ENCODE measurements at places on chromosomes 7 and 10. TPM values are rescaled to one million over a fixed set of nuclear protein-coding genes. Genes with fewer than 3 reads are reported as not detected.

GRCh38 chr10:114517368-114518250 is 113.3 kb upstream of the AFAP1L2 start:
- no peak for DNase-seq

Gene TMEM236
- 0.59 TPM for total RNA-seq

- no peak for DNase-seq
Measured at GRCh38 chr10:100980711-100981110, 6.6 kb downstream of the MRPL43 start.

DNA sequence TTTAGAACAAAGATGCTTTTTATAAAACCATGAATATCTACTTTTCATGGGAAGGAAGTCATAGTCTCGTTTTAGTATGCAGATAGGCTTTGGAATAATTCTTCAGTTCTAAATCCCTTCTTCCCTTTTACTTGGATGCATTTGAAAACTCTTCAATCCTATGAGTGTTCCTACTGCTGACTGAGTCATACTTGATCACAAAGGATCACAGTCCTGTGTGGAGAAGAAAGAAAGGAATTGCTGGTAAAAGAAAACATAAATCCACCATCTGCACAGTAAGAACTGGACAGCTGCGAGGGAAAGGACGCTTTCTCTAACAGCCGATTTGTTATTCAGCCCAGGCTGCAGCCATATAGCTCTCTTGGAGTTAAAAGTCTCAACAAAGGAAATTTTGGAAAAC is 209.9 kb downstream of the SEMA3E start:
- DNase-seq, result no peak

DNA sequence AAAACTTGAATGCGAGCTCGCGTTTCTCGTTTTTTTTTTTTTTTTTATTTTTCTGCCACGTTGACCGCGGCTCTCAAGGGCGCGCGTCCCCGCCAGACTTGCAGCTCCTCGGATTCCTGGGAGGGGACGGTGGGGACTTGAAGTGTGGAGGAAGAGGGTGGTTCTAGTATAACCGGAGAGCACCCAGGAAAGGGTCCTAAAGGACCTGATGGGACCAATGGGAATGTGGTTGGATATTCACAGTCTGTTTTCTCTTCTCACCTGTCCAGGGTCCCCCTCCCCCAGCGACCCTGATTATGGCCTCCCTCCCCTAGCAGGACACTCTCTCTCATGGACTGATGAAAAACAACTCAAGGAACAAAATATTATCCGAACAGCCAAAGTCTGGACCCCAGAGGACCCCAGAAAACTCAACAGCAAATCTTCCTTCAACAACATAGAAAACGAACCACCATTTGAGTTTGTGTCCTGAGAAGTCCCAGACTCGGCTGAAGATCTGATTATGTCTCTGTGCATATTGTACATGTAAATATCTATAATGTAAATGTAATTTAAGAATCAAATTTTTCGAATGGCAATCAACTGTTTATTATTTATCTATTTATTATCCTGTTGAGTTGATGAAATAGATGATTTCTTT is 1.4 kb downstream of the PTF1A start:
- DNase-seq, result no peak

Gene TUBAL3
- total RNA-seq, result 1.9 TPM

Gene AKR1C2
- total RNA-seq, result 25.9 TPM

DNA sequence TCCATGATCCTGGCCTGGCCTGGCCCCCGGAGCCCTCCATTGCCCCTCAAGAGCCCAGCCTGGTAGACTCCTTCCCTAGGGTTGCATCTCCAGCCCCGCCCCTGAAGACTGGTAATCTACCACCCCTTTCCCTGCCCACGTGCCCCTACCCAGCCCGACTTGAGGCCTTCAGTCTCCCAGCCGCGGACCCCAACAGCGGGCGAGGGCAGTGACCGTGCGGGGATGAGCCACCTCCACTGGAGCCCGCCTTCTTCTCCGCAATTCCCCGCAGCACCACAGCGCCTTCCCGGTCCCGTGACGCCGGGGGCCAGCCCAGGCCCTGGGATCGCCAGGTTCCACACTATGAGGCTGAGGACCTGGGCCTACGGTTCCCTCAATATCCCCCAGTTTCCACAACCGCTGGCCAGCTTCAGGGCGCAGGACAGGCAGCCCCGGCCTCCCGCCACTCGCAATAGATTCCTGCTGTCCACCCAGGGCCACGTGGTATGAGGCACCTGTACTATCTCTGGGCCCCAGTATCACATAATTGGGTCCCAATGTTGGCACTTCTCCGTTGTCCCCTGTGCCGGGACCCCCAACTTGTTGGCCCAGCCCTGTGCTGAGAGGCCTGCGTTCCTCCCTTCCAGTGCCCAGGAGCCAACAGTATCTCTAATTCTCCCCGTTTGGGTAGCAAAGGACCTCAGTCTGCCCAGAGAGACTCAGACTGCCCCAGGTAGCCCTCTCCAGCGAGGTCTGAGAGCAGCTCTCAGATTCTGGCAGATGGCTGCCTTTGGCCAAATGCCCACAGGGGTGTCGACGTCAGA is 1.1 kb upstream of the GPRIN2 start:
- peak; percentile 54 for DNase-seq

DNA sequence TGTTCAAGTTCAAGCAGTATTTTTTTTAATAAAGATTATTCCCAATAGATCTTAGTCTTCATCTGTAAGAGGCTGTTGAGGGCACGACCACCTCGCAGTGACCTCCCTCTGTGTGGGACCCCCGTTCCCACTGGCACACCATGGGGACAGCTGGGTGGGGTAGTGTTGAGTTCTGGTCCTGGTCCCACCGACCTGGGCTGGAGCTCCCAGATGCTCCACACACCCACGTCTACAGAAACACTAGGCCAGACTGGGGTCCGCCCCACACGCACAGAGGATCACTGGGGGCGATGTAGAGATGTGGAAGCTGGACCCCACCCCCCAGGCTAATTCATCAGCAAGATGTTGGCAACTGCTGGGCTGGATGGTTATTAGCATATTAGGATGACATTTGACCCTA is 623.6 kb downstream of the PTPRN2 start:
- no peak for DNase-seq

Gene STEAP2
- total RNA-seq, result 14.4 TPM

Gene FBXO24
- total RNA-seq, result not detected

DNA sequence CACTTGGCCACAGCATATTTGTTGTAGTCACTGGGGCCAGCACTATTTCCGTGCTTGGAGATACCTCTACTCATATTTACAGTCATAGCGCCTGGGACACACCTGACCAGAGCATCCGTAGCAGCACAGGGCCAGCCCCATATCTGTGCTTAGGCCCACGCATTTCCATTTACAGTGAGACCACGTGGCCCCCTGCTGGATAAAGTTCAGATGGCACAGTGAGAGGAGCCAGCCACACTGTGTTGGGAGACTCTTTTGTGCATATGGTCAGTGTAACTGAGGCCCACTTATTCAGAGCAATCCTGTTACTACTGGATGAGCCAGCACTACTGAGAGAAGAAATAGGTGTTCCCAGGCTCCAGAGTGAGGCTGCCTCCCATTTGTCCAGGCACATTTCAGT is 455.3 kb downstream of the REEP3 start:
- DNase-seq, result no peak

DNA sequence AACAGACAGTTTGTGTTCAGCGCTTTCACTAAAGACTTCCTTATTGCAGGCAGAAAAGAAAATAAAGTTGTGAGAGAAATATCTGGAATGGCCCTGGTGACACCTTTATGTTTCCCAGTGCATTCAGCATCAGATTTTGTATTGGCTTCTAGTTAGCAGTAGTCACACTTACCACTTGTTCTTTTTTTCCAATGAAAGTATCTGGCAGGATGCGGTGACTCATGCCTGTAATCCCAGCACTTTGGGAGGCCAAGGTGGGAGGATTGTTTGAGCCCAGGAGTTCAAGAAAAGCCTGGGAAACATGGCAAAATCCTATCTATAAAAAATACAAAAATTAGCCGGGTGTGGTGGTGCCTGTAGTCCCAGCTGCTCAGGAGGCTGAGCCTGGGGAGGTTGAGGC is 649.6 kb downstream of the LRMDA start:
- DNase-seq, result no peak

GRCh38 chr10:29737074-29737593 is 102.4 kb upstream of the SVIL start:
- DNase-seq, result peak; percentile 35

DNA sequence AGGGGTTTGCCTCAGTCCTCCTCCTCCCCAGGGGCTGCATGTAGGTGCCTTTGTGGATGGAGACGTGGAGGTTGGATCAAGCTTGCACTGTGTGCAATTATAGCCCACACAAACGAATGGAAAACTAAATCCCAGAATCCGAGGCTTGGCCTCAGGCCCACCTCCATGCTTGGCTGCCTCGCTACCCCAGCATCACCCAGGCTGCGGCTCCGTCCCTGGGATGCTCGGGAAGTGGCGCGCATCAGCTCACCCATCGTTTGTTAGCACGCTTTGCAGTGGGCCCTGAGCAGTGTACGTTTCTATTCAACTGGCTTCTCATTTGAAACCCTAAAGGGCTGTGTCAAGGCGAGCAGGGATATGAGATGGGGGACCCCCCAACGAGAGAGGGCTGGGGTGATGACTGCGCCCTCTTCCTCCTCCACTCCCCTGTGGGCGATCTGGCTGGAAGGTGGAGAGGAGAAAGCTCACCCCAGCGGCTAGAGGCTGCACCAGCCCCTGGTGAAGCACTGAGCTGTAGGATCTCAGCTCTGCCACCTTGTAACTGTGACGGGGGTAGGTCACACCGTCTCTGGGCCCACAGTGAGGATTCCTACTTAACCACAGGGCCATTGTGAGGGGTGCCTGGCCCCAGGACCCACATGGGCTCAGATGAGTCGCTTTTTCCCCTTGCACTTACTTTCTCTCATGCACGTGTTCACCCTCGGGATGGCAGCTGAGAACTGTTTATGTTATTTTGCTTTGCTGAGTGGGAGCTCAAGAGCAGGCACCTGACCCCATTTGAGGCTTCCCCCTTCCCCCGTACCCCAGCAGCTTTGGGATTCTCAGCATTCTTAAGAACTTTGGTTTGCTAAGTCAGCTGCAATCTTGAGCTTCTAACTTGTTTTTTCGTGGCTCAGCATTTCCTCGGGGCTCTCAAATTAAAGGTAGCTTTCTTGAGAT is 12.7 kb upstream of the BTBD16 start:
- no peak for DNase-seq

DNA sequence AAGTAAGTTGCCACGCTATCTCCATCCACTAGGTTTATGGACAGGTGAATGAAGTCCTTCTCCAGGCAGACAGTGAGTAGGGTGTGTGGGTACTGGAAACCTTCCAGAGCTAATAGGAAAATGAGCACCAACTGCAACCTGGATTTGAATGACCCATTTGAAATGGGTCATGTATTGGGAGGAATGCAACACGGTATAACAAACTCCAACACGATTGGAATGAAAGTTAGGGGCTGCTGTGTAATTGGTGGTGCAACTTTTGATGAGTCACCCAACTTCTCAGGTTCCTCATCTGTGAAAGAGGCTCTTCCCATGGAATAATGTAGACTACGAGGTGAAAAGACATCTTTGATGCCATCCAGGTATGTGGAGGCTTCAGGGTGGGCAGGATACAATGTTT is 241.4 kb upstream of the PODXL start:
- no peak for DNase-seq

GRCh38 chr10:100858261-100858660 is 54.5 kb upstream of the SLF2 start:
- DNase-seq, result no peak

GRCh38 chr10:8498881-8499280 is 444.4 kb downstream of the GATA3 start:
- DNase-seq, result no peak

DNA sequence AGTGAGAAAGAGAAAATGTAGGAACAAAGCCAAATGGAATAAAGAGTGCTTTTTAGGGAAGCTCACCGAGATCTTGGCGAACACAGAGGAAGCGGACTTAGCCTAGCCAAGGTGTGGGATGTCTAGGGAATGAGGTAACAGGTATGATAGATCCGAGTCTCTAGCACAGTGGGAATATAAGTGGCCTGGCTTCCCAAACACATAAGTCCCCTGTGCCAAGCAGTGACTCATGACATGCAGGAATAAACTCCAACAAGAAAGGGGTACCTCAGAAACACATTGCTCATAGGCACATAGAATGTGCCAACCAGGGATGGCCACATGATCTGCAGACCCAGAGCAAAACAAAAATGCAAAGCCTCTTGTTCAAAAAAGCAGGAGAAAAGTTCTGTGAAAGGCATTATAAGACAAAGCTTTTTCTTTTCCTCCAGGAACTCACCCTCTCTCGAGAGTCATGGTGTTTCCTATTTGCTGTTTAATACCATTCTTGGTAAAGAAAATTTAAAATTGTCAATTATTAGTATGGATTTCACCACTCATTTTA is 542.5 kb downstream of the GATA3 start:
- DNase-seq, result peak; percentile 81

DNA sequence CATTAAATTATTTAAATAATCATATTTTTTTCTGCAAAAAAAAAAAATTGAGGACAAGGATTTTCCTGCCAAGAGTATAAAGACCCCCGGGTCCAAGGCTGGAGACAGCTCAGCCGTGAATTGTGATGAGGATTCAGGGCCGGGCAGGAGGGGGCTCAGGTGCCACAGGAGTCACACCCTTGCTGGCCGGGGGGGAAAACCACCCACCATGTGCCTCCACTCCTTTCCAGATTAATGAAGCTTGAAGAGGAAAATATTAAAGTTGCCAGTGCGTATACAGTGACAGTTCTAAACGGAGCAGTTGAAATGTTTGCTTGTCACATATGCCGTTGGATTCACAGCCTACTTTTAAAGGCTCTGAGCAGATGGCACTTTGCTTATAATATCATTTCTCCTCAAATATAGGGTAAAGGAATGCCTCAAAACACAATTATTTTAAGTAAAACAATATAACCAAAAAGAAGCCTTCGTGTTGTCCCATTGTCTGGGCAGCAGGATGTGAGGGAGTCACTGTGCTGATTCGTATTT is 49.6 kb downstream of the ADARB2 start:
- no peak for DNase-seq

Gene FBH1
- total RNA-seq, result 91.2 TPM

DNA sequence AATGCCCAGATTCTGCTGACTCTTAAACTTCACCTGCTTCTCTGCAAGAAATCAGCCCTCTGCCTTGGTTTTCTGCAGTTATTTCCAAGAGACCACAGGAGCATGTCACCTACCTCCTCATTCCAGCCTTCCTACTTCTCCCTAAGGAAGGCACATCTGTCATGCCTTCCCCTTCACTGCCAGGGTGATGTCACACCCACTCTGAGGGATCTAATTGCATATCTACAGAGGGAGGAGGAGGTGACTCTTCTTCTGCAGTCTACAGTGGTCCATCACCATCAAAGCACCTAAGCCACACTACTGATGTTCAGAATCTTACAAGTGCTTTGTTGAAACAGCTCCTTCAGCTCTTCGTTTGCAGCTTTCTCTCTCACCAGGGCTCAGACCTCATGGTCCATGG is 275.5 kb downstream of the FGFR2 start:
- no peak for DNase-seq

Gene ADK
- total RNA-seq, result 27.2 TPM

- DNase-seq, result no peak
Measured at GRCh38 chr7:28808796-28809533, 149.2 kb downstream of the TRIL start.

GRCh38 chr7:131355917-131356777 is 28.5 kb downstream of the MKLN1 start:
- DNase-seq, result no peak

- no peak for DNase-seq
Measured at GRCh38 chr10:114077815-114078219, 34.2 kb downstream of the ADRB1 start.

Gene NODAL
- not detected for total RNA-seq

GRCh38 chr10:126376956-126377355 is 11.3 kb downstream of the ADAM12 start:
- DNase-seq, result no peak
